H54 (cell line): ENCODE measurements at places on chromosomes 2 and 18.

- no peak for DNase-seq
These were observed 3.1 kb downstream of the CCL20 start for GRCh38 chr2:227816507-227817294.

DNA sequence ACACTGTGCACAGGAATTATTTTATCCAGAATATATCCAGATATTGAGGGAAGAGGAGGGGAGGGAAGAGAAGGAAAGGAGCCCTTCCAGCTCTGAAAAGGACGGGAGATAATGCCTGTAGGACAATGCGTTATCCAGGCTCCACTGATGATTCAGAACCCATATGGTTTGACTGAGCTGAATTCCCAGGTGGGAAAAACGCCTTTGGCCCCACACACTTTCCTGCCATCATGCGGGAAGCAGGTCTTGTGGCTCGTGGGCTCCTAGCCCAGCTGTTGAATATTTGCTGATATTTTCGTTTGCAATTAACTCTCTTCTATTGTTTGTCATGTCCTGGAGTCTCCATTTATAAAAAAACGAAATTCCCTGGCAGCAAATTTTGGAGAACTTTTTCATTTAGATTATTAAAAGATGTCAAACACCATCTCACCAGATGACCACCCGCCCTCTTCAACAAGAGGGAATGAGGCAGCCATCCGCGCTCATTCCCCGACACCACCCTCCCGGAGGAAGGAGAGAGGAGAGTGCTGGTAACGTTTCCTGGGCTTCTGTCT, 8.9 kb downstream of the COL6A3 start:
- DNase-seq, result no peak

DNA sequence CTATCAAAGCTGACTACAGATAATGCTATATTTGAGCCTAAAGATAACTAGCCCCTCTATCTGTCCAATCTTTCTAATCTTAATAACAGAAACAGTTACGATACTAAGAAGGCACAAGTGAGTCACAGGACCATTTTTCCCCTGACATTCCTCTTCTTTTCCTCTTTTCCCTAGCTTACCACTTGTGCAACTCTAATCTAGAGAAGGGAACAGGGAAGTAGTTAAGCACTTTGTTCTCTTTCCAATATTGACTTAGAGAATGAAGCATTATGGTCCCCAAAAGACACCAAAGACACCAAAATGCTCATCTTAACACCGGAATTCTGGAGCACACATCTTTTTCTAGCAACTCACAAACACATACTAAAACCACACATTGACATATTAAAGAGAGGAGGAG, 1.8 kb downstream of the PDE11A start:
- DNase-seq, result no peak

DNA sequence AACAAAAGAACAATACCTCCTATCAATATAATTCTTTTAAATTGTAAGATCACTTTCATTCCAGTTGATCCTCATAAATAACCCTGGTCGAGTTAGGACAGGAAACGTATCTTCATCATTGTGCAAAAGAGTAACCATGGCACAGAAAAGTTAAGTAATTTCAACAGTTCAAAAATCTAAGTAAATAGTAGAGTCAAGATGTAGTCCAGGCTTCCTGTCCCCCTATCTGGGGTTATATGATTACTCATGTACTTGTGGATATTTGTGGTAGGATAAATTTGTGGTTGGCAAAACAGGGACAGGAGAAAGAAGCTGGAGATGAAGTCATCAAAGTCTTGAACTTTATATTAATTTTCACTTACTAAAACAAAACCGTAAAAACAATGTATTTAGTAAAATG, 772.6 kb downstream of the TSN start:
- DNase-seq, result no peak

DNA sequence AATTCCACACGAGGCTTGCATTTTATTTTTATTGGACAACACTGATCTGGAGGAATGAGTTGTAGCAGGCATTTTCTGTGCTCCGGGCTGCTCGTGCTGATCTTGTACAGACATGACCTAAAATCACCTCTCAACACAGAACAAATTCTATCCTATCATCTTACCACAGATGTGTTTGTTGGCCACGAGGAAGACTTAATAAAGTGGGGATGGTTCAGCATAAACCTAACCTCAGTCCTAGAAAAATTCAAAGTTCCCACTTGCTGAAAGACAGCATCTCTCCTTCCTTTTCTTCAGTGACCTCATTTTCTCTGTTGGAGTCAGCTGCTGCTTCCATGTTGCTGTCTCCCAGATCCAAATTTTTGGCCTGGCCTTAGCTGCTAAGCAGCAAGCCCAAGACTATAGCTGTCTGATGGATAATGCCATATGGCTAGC, 45.3 kb downstream of the RBKS start:
- no peak for DNase-seq

GRCh38 chr2:160282063-160282580, 82.0 kb upstream of the ITGB6 start:
- no peak for DNase-seq

- DNase-seq, result no peak
These were observed 11.0 kb downstream of the RAB11FIP5 start for GRCh38 chr2:73101626-73102256.

- no peak for DNase-seq
These were observed 42.0 kb upstream of the TRIB2 start for GRCh38 chr2:12674644-12675328.

- DNase-seq, result no peak
These were observed 335.2 kb downstream of the AGPS start for GRCh38 chr2:177727577-177728398.

DNA sequence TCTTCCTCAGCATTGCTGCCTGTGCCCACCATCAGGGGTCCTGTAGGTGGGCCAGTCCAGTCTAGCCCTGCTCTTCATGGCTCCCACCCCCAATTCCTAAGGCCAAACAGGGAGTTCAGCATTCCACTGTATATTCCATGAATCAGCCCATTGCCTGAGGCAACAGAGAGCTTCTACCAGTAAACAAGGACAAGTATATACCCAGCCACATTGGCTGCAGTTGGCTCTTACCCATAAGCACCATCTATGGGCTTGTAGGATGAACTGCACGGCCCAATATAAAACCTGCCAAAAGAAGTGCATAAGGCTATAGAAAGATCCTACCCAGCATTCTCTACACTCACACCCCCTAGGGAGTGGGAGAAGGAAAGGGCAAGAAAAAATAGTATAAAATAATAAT, 95.1 kb upstream of the SALL3 start:
- no peak for DNase-seq

DNA sequence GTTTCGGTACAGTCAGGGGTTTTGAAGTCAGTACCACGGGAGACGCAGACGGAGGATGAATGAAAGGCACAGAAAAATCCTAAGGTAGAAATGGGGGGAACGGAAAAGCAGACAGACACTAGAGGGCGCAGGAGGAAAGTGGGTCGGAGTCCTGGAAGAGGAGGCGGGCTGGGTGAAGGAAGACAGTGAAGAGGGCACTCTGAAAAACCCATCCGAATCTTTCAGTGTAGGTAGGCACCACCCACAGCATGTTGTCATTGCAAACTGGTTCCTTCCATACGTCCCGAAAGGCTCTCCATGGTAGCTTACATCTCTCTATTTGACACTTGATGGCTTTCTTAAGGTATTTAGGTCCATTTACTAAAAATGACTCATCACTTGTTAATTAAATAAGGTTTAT, 18.5 kb upstream of the ZNF236 start:
- no peak for DNase-seq
